Right ventricle myocardium superior (tissue), 1 donor: ENCODE measurements at places on chromosomes 16 and 17. TPM values are rescaled to one million over a fixed set of nuclear protein-coding genes. Genes with fewer than 3 reads are reported as not detected.

DNA sequence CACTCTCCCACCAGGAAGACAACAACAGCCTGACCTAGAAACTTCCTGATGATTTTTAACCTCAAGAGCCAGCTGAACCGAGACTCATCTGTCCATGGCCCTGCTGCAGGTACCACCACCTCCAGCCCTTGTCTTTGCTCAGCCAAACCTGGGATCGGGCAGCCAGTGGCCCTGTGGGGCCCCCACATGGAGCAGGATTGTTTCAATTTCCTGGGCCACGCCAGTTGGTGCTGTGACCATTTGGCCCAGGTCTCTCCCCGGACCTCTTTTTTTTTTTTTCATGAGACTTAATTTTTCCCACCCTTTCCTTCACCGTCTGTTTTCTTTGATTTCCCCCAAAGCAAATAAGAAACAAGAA, 8.3 kb upstream of the HOXB2 start:
- DNase-seq: no peak

Gene NPIPA1
- total RNA-seq: 38.1 TPM

Gene TBC1D26
- total RNA-seq: not detected

Gene KCNH4
- total RNA-seq: 0.13 TPM

Gene TMEM132E
- not detected for total RNA-seq

- DNase-seq: no peak
These were observed 6.7 kb upstream of the RPL13 start for GRCh38 chr16:89553733-89554132.

DNA sequence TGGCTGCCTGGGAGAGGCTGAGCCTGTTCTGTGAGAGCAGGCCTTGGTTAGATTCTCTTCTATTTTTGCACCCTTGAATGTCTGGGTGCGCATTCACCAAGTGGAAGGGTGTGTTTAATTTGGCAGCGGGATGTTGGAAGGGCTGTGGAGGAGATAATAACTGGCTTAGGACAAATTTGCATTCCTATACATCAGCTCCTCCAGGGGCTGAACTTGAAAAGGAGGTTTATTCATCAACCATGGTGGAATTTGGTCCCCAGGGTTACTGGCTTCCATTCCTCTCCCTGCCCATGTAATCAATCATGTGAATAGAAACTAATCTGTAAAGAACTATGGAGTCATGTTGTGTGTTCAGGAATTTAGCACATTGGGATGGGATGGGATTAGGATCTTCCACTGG, 100.2 kb upstream of the FOXF1 start:
- no peak for DNase-seq

Gene NPB
- 0.24 TPM for total RNA-seq

DNA sequence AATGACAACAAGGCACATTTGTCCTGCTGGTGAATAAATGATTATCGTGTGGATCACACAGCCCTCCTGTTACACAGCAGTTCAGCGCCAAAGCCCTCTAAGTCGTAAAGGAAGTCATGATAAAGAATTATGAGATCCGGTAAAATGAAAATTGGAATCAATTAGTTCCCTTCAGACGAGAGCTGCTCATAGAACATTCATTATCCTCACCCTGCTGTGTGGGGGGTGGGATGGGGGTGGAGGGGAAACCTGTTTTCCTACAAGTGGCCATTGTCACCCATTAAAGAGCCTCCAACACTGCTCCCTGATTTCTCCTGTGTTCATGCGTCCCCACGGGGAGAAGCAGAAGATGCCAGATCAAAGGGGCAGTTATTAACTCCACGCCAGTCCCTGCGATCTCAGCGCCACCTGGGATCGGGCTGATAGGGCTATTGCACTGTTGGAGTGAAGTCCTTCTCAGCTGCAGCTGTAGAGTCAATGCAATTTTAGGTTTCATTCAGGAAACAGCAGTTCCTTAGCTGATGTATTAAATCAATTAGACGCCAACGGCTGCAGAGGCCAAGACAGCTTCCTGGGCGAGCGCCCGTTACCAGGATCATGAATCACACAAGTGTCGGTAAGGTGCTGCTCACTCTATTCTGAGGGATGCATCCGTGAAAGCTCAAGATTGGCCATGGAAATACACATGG, 19.2 kb upstream of the CACNG4 start:
- DNase-seq: no peak

DNA sequence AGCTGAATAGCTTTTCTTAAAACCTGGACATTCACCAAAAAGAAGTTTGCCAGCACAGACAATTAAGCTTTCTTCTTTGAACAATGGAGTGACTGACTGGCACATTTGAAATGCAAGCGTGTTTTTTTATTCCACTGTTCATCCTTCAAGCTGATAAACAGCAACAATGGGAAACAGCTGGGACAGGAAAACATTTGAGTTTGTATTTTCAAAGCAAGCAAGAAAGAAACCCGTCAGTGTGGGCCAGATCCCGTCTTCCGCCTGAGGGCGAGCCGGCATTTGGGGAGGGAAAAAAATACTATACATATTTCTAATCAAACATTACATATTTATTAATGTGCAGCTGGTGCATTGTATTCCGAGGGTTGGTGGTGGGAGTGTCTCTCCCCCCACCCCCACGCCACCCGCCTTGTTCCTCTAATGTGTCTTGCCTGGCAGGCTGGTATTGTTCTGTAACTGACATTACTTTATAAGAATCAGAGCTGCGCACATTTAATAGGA, 94.3 kb downstream of the CYLD start:
- DNase-seq: no peak

- no peak for DNase-seq
These were observed 2.7 kb upstream of the ACE start for GRCh38 chr17:63474174-63474573.

Gene BCO1
- total RNA-seq: not detected

Gene MPV17L
- 6.1 TPM for total RNA-seq

Gene RGS11
- 12.5 TPM for total RNA-seq

DNA sequence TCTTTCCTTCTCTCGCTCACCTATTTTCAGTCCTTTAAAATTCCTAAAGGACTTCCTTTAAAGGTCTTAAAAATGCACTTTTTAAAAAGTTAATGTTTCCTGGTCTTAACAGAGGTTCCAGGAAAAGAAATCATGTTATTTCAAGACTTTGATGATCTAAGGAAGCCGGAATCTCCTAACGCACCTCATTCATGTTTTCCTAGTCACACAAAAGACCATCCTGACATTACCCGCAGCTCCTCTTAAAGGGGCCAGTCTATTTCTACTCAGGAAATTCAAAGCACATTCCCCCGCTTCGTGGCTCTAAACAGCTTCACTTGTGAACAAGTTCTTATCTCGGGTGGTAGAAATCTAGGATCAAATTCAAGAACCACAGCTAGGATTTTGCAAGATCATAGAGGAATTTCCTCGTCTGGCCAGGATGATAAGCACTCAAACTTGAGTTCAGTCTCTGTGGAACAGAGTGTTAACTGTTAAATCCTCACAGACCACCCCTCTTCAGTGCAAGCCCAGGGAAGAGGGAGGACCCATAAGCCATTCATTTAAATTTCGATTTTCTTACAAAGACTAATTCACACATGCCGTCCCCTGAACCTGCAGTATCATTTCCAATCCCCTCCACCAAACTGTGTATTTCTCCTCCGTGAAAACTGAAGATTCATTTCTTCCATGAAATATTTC, 137.1 kb upstream of the AXIN2 start:
- DNase-seq: no peak

Gene USP6
- total RNA-seq: not detected

GRCh38 chr16:74874912-74875546, 100.4 kb upstream of the FA2H start:
- DNase-seq: peak; percentile 56

Gene ADORA2B
- 0.46 TPM for total RNA-seq

- peak; percentile 33 for DNase-seq
These were observed 38.0 kb upstream of the CDH15 start for GRCh38 chr16:89133457-89134127.

Gene CARD14
- total RNA-seq: not detected

GRCh38 chr17:80649672-80650330, 105.2 kb downstream of the RPTOR start:
- DNase-seq: peak; percentile 78

DNA sequence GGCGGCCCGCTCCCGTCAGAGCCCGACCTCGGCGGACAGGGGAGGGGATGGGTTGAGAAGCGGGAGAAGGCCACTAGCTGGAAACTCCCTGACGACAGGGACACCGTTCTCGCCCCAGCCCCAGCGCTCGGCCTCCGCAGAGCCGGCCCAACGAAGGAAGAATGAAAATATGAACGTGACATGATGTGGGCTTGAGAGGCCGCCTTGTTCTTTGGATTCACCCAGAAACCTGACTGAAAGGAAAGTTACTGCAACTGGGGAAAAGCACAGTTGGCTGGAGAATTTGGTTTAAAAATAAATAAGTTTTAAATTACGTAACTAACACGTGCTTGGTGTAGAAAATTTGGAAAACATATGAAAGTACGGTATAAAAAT, 21.1 kb downstream of the NPTX1 start:
- no peak for DNase-seq

Gene ZG16
- not detected for total RNA-seq

DNA sequence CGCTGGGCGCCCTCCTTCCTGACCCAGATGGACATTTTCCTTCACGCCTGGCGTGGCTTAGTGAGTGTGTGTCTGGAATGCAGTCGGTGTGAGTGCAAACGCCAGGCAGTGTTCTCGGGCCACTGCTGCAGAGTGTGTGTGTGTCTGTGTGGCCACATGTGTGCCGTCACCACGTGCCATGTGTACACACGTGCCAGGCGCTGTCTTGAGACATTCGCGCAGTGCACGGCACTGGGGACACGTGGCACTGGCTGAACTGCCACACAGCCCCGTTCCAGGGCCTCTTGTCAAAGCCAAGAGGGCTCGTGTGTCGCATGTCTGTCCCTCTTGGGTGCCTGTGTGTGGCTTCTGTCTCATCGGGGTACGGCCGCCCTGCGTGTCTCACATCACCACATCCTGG, 28.8 kb downstream of the MAPK8IP3 start:
- no peak for DNase-seq

DNA sequence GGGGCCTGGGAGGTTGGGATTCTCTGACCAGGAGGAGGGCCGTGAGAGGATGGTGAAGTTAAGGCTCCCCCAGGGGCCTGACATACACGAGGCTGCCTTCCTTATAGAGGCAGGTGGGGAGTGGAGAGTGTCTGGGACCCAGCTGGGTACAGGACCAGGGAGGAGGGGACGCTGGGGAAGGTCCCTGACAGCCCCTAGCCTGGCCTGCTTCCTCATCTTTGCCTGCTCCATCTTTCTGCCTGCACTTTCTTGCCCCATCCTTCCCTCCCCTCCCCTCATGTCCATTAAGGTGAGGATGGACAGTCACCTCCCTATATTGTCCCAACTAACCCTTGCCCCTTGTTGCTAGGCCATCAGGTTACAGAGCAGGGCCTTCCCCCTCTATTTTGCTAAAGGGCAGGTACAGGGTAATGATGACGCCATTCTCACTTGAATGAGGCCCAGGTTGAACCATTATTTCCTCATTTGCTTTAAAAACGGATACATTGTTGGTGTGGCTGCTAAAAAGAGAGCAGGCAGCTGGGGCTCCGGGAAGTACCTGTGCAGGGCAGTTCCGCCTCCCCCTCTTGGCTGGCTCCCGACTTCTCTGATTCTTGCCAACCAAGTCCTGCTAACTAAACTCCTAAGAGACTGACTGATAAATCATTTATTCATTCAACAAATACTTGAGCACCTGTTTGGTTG, 1.3 kb downstream of the C17orf99 start:
- DNase-seq: no peak

GRCh38 chr17:2560658-2561057, 32.8 kb upstream of the PAFAH1B1 start:
- no peak for DNase-seq

Gene IL21R
- total RNA-seq: 0.13 TPM

Gene GAST
- not detected for total RNA-seq

GRCh38 chr17:73261617-73261951, at the start of gene CPSF4L:
TSS of gene CPSF4L (minus strand) at chr17:73261880. CDS start at chr17:73261818, 62 bp downstream.
- no peak for DNase-seq

GRCh38 chr16:50311891-50312501, 45.6 kb downstream of the ADCY7 start:
- peak; percentile 34 for DNase-seq

Gene TBX6
- 1.0 TPM for total RNA-seq

- no peak for DNase-seq
These were observed 1.1 kb upstream of the USP32 start for GRCh38 chr17:60392845-60393702.

- DNase-seq: no peak
These were observed 23.2 kb upstream of the MEAK7 start for GRCh38 chr16:84527532-84528269.

- no peak for DNase-seq
These were observed 126.3 kb upstream of the HSBP1 start for GRCh38 chr16:83681381-83681956.

DNA sequence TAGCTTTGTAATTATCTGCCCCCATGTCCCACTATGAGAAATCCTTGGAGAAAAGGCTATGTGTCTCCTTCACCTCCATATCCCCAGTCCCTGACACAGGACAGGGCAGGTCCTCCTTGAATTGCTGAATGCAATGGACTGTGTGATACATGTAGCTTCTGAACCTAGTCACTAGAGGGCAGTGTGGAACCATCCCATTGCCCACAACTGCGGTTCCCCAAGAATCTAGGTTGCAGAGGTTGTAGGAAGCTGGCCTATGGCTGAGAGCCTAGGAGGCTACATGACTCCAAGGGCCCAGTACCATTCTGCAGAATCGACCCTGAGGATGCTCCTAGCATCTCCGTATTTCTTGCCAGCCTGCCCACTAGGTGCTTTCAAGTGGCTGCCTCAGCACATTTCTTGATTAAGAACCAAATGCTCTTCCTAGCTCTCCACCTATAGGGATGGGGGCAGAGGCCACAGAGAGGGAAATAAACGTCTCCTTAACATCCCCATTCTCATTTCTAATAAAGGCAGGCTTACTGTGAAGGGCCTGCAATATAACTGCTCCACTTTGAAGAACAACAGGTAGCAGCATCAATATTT, 394.0 kb downstream of the CA10 start:
- no peak for DNase-seq

GRCh38 chr17:50328363-50329325, 17.3 kb upstream of the XYLT2 start:
- DNase-seq: no peak

GRCh38 chr16:28990375-28991040, 5.7 kb downstream of the LAT start:
- no peak for DNase-seq

Gene ARHGDIG
- total RNA-seq: 9.3 TPM

DNA sequence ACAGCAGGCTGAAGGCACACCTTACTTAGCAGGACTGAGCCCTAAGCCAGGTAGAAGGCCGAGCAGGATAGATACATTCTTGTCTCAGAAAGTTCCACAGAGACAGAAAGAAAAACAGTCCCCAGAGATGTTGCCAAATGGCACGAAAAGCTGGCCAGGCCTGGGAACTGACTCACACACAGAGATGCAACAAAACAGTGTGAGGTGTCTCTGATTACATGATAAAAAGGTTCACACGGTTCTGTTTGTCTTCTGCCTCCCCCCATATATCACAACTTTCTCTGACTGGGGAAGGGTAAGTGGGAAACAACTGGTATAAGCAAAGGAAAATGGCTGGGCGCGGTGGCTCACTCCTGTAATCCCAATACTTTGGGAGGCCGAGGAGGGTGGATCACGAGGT, 1.7 kb downstream of the WBP2 start:
- no peak for DNase-seq
